ENCODE measurements at places on chromosomes 16 and 17.

GRCh38 chr17:62876673-62877405 lies 68.7 kb upstream of the MARCHF10 start:
- DNase-seq: no peak

DNA sequence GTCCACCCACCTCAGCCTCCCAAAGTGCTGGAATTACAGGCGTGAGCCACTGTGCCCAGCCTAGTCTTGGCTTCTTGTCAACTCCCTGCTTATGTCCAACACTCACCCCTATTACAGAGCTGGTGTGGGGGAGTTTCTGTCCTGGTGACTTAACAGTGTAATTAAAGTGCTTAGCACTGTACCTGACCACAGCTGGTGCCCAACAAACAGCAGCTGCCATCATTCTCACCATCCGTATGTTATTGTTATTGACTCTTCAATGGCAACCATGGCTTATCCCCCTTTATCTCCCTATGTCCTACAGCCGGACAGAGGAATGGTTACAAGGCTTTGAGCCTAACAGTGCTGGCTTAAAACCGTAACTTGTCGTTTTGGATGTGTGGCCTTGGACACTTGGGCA lies 17.0 kb upstream of the BRCA1 start:
- DNase-seq: no peak

GRCh38 chr17:61010661-61011170 lies 333.1 kb downstream of the BCAS3 start:
- no peak for DNase-seq

DNA sequence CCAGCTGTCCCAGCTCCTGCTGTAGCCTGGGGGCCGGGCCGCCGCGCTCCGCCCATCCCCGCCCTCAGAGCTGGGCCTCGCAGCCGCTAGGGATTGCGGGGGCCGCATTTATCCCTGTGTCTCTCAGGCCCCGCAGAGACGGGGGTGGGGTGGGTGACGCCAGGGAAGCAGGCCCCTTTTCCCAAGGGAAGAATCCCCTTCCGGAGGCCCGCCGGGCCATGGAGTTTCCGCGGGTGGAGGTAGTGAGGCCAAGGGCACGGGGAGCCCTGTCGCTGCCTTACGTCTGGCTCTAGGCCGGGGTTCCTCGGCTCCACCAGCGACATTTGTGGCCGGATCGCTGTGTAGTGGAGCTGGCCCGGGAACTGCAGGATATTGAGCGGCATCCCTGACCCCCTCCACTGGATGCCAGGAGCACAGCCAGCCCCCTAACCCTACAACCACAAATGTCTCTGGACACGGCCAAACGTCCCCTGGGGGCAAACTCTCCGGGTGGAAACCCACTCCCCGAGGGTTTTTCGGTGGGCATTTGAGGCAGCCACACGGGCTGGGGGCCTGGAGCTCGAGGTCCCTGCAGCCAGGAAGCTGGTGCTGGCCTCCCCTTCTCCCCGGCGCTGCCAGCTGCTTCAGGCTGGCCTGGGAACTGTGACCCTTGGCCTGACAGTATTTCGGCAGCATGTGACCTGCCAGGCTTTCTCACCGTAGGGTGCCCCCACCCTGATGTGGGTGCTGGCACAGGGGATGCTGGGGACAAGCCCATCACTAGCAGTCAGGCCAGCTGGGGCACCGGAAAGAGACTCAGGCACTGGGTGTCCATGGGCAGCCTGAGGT lies 12.0 kb upstream of the CD300A start:
- DNase-seq: peak; percentile 15

DNA sequence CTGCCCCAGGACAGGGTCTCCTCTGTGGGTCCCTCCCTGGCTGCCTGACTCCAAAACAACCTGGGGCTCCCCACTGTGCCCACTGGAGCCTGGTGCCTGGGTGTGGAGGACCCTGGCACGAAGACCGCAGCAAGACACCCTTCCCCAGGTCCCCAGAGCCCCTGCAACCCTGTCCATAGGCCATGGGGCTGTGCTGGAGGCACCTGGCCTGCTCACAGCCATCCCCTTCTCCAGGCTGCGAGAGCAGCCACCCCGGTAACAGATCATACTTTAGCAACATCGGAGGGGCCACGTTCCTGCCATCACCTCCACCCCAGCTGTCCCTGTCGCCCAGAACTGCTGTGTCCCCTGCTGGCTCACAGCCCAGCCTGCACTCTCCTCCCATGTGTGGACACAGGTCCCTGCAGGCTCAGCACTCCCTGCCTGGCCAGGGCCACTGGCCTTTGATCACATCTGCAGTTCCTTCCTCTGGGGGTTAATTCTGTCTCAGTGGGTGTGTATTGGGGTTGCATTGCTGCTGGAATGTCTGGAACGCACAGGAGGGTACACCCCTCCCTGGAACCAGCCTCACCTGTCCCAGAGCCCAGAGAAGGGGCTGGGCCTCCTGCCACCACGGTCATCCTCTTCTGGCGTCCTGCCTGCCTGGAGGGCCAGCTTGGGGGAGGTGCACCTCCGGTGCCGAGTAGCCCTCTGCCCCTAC lies 12.2 kb downstream of the PPL start:
- DNase-seq: no peak

- no peak for DNase-seq
Measured at GRCh38 chr16:23132775-23133463, 16.3 kb downstream of the USP31 start.

DNA sequence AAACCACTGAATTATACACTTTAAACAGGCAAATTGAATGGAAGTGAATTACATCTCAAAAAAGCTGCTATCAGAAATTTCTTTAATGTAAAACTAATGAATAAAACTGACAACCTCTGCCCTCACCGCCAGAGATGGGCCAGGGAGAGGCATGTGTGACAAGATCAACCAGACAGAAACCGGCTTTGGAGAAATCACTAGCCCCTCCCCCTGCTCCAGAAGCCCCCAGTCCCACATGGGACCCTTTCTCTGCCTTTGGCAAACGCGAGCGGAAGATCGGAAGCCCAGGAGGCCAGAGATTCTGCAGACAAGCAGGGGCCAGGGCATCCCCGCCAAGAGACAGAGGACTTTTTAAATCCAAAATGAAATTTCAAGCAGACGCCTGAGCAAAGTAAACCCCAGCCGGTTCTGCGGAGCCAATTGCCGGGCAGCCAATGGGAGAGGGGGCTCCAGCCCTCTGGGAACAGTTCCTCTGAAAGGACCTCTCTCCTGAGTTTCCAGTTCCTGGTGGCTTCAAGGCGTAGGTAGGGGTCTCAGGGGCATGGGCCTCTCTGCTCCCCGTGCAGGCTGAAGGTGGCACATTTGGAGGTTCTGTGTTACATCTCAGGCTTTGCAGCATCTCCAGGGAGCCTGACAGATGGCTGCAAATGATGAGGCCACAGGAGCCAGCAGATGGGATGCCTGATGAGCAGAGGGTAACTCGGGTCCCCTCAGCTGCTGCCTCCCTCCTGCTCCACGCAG lies 118.1 kb downstream of the GSG1L start:
- no peak for DNase-seq

DNA sequence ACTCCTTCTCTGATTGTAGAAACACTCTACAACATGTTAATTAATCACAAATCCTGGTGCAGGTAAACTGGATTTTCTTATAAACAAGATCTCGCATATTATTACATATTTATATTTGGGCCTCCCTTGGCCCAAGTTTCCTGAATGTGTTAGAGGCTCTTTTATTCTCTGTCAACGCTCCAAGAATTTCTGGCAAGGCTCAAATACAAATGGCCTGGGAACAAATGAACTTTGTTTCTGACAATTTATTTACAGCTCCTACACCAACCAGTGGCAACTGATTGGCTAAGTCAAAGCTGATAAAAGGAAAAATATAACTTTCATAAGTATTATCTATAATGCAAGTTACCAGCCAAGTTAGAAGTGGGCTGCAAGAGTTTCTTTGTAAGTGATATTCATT lies 64.9 kb upstream of the CORO6 start:
- no peak for DNase-seq

- DNase-seq: no peak
Measured at GRCh38 chr17:2402544-2402943, 1.7 kb upstream of the MNT start.

DNA sequence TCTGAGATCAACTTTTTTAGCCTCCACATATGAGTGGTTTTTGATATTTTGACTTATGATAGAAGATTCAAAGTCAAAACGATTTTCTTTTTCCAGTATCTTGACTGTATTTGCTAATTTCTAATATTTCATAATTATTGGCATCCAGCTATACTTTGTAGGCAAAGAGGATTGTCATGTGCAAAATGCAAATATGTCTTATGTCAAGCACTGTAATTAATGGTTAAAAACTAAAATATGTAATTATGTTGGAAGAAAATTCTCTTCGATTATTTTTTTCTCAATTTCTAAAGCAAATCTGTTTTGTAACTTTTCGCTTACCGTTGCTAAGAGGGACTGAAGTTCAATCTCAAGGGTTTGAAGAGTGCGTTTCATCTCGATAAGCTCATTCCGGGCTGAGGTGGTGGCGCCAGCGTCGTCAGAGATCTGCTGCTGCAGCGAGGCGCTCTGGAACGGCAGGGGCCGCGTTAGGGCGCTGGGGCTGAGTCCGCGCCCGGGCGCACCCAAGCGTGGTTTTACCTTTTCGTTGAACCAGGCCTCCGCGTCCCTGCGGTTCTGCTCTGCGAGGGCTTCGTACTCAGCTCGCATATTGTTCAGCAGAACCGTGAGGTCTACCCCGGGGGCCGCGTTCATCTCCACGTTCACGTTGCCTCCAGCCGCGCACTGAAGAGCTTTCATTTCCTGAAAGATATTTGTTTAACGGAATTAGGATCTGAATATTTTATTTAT lies 3.0 kb downstream of the KRT27 start:
- DNase-seq: no peak

DNA sequence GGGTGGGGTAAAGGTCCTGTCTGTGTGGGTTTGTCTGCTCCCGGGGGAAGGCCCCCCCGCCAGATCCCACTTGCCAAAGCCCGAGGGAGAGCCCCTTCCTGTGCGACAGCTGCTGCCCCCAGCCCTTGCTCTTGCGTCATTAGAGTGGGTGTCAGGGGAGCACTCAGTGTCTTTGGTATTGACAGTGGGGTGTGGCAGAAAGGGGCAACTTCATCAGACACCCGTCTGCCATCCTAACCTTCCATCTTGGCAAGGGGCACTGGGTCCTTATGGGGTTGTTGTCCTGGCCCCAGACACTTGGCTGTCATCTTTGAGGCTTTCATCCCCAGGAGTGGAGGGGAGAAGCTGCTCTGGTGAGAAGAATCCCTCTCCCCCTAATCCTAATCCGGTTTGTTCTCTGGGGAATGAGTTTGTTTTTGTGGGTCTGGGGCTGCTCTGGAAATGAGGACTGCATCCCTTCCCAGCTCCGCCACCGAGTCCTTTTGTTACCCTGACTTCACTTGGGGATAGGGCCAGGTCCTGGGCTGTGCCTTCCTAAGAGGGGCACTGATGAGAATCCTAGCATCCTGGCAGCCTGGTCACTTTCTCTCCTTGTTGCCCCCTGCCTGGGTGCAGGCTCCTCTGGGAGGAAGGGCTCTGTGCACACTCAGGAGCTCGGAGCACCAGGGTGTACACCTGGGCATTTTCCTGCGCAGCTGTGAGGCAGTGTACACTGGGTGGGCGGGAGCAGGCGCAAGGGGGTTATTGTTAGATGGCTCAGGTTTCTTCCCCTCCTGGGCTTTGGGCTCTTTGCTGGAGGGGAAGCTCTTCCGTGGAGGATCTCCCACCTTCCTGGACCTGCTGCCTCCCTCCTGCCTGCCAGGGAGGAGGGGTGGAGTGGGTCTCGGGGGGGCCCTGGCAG lies 21.1 kb downstream of the GJD3 start:
- DNase-seq: no peak

DNA sequence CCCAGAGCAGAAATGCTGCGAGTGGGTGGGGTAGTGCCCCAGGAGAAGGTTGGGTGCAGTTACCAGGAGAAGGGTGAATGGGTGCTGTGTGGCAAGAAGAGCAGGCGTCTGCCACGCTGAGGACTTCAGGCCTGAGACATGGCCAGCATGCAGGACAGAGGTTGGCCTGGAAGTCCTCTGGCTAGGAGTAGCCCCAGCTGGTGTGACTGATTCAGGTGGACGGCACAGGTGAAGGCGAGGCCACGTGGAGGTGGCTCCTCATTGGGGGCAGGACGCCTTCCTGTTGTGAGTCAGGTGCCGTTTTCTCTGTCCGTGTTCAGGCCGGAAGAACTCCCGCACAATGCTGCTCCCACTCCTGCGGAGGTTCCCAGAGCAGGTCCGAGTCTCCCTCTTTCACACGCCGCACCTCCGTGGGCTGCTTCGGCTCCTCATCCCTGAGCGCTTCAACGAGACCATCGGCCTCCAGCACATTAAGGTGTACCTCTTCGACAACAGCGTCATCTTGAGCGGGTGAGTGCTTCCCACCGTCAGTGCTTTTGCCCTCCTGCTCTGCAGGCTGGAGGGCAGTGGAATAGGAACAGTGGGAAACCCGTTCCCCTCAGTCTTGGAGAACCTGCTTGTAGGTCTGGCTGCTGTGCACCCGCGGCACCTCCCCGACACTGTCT lies 20.7 kb downstream of the PGS1 start:
- DNase-seq: no peak

DNA sequence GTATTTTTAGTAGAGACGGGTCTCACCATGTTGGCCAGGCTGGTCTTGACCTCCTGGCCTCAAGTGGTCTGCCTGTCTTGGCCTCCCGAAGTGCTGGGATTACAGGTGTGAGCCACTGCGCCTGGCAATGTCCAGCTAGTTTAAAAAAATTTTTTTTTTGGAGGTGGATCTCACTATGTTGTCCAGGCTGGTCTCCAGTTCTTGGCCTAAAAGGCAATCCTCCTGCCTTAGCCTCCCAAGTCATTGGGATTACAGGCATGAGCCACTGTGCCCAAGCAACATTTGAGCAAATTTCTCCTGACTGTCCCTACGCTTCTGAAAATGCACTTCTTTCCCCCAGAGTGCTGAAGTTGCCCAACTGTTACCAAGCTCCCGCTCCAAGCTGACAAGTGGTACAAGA lies 8.0 kb downstream of the MAP3K14 start:
- no peak for DNase-seq

DNA sequence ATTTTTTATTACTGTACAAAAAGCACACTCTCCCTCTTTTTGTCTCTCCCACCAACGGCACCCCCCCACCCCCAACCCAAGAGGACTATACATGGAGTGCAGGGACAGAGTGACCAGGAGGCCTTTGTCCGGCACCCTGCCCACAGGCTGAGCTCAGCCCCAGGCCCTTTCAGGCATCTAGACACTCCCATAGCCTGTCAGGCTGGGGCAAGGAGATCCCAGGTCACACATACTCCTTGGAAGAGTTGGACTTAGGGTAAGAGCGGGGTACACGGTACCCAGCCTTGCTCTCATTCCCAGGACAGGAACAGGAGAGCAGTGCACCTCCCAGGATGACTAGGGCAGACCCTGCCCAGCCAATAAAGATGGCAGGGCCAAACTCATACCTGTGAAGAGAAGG lies 2.1 kb downstream of the CLDN7 start:
- no peak for DNase-seq

- peak; percentile 86 for DNase-seq
Measured at GRCh38 chr17:37813751-37814150, 68.9 kb upstream of the HNF1B start.

All from non-pigmented ciliary epithelial cell (primary cell).